ENCODE measurements at places on chromosomes 13 and 19.

GRCh38 chr13:20451397-20451796 is 74.3 kb downstream of the CRYL1 start:
- DNase-seq: no peak

- DNase-seq: no peak
These were observed 38.6 kb downstream of the GATAD2A start for GRCh38 chr19:19443902-19444680.

GRCh38 chr19:3970313-3970807 is 539 bp downstream of the DAPK3 start:
- DNase-seq: no peak

GRCh38 chr13:89796196-89796595 is 1551.3 kb upstream of the MIR17HG start:
- no peak for DNase-seq

GRCh38 chr13:99507986-99508385 is 6.7 kb downstream of the TM9SF2 start:
- no peak for DNase-seq

- no peak for DNase-seq
These were observed 16.5 kb upstream of the LATS2 start for GRCh38 chr13:21077788-21078353.

DNA sequence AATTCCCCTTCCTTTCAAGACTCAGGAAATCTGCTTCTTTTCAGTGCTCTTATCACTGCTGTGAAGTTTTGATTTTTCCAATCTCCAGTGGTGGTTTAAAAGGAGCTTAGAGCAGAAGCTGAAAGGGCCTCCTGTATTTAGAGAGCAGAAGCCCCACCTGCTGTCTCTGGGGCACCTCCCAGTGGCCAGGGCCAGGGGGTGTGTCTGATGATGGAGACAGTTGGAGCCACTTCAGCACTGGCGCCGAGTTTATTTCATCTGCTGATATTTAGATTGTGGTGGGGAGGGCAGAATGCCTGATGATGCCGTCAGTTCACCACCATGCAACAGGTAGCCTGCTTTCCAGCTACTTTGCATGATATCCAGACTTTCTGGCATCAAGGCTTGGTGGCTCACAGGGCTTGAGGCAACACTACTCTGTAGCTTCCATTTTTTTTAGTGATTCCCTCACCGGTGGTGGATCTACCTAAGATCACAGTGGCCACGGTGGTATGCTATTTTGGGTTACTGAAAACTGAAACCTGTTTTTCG is 371.9 kb downstream of the KCNRG start:
- DNase-seq: peak; percentile 49

DNA sequence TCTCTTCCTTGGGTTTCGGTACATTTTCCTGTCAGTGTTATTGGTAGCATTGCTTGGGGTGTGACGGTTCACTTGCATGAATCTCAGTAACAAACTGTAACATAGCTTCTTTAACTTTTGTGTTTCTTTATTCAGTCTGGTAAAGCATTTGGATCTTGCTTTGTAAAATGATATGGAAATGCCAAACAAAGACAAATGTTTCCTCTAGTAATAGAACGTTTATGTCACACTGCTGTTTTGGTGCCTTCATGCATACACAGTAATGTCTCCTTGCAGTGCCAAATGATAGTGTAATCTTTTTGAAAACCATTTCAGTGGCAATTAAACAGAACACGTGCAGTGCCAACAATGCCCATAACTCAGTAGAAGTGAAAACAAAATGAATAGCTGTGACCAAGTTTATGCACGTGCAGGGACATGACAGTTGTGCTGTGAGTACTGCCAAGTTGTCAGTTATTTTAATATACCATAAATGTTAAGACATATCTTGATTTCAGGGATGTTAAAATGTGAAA is 110.8 kb downstream of the RXFP2 start:
- no peak for DNase-seq

- peak; percentile 6 for DNase-seq
These were observed 42.4 kb downstream of the TMEM255B start for GRCh38 chr13:113801289-113801961.

GRCh38 chr19:48333467-48334384 is 8.4 kb downstream of the EMP3 start:
- peak; percentile 96 for DNase-seq

- DNase-seq: no peak
These were observed 1.8 kb upstream of the DIAPH3 start for GRCh38 chr13:60165391-60166099.

DNA sequence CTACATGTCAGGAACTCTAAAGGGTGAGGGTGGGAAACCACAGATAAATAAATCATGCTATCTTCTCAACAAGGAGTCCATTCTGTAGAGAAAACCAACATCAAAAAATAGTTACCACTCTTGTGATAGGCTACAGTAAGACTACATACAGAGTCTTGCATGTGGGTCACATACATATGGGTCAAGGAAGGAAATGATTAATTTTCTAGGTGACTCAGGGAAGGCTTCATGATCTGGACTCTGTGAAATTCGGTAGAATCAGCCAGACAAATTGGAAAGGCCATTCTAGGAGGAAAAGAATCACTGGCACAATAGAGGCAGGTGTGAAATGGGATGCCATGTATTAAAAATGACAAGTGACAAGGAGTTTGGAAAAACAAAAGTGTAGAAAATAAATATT is 638.9 kb downstream of the LIG4 start:
- DNase-seq: no peak

DNA sequence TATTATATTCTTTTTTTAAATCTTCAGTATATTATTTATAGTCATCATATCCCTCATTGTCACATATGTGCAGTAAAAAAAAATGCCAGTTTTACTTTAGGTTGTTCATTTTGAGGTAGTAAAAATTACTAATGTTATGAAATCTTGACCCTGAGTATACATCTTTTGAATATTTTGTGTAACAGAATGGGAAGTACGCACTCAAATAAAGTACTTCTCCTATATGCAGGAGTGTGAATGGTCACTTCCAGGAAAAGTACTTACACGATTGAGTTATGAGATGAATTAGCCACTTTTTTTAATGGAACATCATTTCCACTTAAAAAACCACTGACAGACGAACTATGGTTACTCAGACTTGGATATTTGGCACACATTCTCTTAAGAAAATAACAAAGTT is 58.5 kb downstream of the C13orf42 start:
- DNase-seq: no peak

GRCh38 chr19:50843701-50844221 is 10.4 kb upstream of the KLK15 start:
- DNase-seq: no peak

GRCh38 chr19:30754162-30754561 is 382.0 kb downstream of the ZNF536 start:
- DNase-seq: no peak

GRCh38 chr13:31733647-31734046 is 5.7 kb upstream of the RXFP2 start:
- no peak for DNase-seq

GRCh38 chr13:90362707-90363106 is 984.8 kb upstream of the MIR17HG start:
- DNase-seq: no peak

DNA sequence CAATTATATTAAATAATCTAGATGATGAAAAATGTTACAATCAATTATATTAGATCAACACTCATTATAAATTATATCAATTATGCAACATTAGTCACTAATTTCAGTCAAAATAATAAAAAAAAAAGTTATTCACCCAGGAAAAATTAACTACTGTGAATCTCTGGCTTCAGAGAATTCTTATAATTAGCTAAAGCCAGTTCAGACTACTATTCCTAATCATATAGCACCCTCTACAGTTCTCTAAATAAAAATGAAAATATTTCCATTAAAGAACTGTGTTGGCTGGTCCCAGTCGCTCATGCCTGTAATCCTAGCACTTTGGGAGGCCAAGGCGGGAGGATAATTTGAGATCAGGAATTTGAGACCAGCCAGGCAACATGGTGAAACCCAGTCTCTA is 33.0 kb downstream of the XPO4 start:
- no peak for DNase-seq

DNA sequence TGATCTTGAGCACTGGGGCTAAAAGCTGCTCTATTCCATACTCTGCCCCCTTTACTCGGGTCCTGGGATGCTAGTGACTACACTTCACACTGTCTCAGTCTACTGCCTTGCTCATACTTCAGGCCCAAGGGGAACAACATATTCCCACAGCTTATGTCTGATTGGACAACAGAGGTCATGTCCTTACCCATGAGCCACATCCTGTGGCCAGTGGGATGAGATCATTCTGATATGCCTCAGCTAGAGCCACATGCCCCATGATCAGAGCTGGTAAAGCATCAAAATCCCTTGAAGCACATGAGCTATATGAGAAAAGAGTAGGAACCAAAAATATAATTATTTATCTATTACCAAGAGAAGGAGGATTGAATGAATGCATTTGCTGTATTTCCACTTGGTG is 290.1 kb upstream of the TSHZ3 start:
- no peak for DNase-seq

GRCh38 chr13:99311137-99311536 is 3.9 kb upstream of the GPR183 start:
- DNase-seq: no peak

DNA sequence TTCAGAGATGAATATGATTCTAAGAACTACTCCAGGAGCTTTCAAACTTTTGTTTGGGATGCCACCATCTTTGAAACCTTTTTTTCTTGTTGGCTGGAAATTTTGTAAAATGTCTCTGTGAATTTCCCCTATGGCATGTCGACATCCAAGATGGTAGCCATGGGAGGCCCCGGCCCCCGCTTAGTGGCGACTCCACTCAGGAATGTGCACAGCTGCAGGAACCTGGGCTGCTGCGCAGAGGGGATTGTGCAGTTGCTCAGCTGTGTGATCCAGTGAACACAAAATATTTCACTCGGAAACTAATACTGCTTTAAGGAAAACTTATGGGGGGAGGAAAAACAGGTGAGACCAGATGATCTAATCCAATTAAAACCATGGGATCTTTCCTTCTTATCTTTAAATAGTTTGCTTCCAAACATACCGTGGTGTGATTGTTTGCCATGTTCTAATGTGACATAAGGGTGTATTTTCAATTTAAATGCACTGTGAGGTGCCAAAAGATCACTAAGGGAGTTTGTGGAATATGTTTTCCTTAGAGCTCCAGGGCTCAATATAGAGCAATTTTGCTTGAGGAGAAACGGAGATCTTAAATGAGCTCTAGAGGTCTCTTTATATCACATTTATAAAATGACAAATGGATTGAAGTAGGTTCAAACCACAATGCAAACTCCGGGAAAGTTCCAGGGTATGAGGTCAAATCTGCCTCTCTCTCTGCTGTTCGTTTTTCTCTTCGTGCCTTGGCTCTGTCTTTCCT is 497.7 kb downstream of the FGF9 start:
- DNase-seq: no peak

GRCh38 chr19:31166206-31166605 is 183.0 kb downstream of the TSHZ3 start:
- DNase-seq: no peak

DNA sequence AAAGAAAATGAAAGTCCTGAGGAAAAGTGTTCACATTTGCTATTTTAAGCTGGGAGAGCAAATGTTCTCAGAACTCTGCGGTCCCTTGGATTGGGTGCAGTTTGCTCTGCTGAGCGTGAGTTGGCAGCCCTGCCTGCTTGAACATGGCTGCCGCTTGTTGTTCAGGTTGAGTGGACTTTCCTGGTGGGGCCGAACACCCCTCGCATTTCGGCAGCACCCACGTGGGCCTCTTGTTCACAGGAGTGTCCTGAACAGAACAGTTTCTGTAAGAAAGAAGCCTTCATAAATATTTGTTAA is 10.8 kb upstream of the RNF113B start:
- no peak for DNase-seq

DNA sequence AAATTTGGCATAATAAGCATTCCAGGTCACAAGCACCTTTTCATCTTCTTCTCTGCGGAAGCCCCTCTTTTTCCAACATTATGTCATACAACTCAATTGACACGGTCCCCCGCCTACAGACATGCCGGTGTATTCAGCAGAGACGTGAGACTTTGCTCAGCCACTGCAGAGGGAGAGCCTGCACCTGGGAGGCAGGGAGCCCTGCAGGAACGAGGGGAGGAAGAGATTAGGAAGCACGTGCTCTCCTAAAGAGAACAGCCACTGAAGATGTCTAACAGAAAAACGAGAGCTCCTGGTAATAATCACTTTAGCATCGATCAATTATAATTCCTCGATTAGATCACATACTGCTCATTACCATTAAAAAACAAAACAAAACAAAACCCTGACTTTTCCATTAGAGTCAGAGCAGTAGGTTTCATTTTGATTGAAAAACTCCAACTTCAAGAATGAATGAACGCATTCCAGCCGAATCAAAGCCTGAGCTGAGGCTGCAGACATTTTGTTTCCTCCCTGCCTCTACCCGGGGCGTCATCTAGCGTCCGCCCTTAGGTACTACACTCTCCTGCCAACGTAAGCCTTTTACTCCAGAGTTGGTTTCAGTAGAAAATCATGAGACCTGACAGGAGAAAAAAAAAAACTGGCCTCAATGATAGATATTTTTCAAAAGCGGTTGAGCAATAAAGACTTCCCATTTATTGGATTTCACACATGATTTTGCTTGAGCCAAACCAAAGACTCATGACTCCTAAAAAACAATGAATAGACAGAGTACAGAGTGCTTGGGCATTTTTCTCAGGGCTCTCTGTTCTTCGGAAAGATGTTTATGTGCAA is 194.5 kb downstream of the KATNAL1 start:
- DNase-seq: peak; percentile 82

DNA sequence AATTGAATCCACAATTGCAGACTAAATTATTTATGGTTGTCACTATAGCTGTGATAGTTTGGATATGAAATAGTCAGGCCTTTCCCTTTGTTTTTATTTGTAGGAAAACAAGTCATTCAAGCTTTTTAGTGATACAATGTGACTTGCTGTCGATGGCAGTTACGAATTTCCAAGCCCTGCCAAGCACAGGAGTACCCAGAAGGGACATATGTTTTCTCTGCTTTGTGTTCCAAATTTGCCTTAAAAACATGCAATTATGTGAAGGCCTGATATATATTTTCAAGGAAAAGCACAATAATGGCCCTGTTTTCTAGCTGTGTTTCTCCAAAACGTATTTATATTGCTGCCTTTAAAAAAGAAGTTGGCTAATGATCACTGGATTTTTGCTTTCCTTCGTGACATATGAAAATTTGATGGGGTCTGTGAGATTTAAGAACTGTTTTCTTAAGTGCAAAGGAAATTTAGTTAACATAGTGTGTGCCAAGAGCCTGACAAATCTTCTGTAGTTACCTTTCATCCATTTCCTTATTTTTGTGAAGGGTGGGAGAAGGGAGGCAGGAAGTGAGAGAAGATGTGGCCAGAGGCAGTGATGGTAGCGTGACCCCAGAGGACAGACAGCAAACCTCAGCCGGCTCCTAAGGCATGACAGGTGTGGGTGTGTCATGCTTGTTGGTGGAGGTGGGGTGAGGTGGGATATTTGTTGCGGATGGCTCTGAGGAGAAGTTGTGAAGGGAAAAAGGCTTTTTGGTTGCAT is 79.6 kb downstream of the TEX26 start:
- DNase-seq: no peak

- DNase-seq: no peak
These were observed 24.4 kb downstream of the MARK4 start for GRCh38 chr19:45275370-45275971.

DNA sequence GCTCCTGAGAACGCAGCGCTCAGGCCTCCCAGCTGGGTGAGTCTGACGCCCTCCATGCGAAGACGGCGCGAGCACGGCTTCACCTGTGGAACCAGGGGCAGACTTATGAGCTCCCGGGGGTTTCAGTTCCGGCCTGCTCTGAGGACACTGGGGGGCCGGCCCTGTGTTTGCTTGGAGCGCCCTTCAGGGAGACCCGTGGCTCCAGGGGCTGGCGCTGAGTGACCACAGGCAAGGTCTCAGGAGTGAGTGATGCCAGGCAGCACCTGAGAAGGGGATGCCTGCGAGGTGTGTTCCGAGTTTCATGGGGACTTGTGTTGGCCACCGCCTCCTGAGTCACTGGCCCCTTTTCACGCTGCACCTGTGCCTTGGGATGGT is 4.5 kb downstream of the MCF2L start:
- DNase-seq: no peak

All from activated naive CD4-positive, alpha-beta T cell treated with anti-CD3 and anti-CD28 coated beads, Interleukin-2, amount 50 U/mL, for 16 hours (primary cell).